ENCODE measurements at places on chromosomes 11 and 22.

GRCh38 chr11:130314184-130314749, 450 bp downstream of the ZBTB44 start:
- DNase-seq: no peak

GRCh38 chr11:93958991-93959390, 62.2 kb upstream of the HEPHL1 start:
- DNase-seq: no peak

GRCh38 chr11:15864026-15864805, 492.1 kb downstream of the SOX6 start:
- no peak for DNase-seq

DNA sequence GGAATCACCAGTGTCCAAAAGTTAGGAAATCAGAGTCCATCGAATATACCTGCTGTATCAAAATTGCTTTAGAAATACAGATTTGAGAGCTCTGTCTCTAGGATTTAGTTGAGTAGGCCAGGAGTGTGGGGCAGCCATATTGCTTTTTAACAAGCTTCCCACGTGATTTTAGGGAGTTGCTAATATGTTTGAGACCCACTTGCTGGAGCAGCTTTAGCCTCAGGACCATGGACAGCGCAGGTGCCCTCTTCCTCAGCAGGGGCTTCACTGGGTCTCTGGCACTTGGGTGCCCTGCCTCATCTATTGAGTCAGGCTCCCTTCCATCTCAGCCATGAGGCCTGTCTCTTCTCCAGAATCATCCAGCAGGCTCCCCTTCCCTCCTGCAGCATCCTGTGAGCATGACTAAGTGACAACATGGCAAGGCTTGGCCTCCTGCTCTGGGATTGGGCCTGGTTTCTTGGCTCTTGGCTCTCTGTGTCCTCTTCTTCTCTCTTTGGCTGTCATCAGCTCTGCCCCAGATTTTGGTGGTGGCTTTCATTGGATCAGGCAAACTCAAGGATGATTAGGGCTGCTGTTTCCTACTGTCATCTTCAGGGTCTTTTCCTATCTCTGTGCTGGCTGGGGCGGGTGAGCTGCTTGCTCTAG, 70.0 kb downstream of the SGSM1 start:
- no peak for DNase-seq

DNA sequence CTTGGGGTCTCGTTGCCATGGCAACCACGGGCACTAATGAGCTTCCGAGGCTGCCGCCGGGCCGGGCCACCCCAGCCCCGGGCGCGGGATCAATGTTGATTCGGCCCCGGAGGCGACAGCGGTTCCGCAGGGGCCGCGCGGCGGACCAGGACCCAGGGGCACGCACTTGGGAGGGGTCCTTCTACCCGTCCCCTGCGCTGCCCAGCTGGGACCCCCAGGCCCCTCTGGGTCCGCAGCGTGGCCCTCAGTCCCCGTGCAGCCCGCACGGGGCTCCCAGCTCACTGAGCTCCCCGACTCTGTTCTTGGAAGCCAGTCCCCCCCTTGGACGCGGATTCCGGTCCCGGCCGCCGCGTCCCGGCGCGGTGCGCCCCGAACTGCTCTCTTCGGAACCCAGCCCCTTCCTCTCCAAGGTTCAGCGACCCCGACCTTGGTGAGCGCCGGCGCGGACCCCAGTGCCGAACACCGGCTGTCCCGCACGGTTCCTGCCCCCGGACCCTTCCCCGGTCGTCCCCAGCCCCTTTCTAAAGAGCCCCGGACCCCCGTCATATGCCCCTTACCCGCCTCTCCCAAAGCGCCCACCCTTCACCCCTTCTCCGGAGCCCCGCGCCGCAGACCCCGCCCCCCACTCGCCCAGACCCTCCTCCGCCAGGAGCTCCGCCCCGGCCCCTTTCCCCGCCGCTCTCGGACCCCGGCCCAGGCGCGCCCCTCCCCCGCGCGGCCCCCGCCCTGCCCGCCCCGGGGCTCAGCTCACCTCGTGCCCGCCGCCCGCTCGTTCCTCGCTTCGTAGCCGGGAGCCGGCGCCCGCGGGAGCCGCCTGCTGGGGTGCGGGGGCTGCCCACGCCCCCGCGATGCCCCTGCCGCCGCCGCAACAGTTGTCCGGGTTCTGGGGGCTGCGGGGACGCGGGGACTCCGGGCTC, 18.3 kb upstream of the SHISAL1 start:
- DNase-seq: no peak

All from AG09319 (cell line).